ENCODE measurements at places on chromosomes 3 and 15.

DNA sequence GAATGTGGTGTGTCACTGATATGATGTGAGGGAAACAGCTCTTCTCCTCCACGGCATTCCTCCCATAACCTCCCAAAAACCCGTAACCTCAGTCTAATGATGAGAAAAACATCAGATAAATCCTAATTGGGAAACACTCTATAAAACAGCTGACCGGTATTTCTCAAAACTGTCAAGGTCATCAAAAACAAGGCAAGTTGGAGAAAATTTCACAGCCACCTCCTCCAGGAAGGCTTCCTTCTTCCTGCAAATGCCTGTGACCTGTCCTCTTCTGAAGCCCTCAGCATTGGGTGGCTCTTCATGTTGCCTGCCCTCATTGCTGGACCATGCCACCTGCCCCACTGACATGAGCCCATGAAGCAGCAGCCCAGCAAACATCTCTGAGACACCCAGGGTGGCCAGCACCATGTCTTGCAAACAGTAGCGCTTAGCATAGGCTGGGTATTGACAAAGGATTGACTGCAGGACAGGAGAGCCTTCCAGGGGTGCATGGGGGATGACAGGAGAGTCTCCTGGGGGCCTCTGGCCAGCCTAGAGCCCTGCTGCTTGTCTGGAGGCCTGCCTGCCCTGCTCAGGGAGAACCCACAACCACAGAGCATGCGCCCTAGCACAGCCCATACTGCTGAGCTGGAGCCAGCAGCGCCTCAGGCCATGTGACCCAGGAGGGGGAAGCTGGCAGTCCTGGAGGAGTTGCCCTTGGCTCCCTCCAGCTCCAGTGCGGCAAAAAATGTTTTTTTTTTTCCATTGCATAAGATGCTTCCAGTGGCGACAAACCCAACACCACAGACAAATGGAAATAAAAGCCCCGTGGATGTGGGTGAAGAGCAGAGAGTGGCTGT lies 49.7 kb downstream of the XXYLT1 start:
- no peak for DNase-seq

GRCh38 chr3:184658223-184658928 lies 53.5 kb downstream of the MAGEF1 start:
- no peak for DNase-seq

DNA sequence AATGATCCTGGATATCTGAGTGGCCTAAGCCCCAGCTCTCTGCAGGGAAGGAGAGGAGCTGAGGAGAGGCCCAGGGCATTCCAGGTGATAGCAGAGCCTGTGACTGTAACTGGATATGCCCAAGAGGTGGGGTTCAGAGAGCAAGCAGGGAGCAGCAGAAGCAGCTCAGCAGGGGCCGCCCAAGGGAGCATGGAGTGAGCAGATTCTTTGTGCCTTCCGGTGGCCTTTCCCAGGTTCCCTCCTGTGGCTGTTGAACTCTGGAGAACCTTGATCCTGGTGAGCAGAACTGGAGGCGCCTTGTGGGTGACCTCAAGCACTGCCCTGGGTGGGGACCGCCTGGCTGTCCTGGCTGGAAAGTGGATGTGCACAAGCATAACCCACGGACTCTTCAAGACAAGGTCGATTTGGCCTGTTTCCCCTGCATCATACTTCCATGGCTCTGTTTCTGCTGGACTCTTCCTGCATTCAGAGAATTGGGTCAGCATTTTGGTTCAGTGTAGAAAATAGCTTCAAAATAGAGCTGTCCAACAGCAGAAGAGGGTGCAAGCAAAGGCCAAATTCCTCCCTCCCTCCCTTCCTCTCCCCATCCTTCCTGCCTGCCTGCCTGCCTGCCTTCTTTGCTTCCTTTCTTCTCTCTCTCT lies 76.1 kb downstream of the ARNT2 start:
- DNase-seq = no peak

GRCh38 chr15:39743611-39744010 lies 39.0 kb downstream of the FSIP1 start:
- DNase-seq = no peak

- no peak for DNase-seq
Observed at GRCh38 chr3:191686626-191687025, 225.7 kb downstream of the PYDC2 start.

DNA sequence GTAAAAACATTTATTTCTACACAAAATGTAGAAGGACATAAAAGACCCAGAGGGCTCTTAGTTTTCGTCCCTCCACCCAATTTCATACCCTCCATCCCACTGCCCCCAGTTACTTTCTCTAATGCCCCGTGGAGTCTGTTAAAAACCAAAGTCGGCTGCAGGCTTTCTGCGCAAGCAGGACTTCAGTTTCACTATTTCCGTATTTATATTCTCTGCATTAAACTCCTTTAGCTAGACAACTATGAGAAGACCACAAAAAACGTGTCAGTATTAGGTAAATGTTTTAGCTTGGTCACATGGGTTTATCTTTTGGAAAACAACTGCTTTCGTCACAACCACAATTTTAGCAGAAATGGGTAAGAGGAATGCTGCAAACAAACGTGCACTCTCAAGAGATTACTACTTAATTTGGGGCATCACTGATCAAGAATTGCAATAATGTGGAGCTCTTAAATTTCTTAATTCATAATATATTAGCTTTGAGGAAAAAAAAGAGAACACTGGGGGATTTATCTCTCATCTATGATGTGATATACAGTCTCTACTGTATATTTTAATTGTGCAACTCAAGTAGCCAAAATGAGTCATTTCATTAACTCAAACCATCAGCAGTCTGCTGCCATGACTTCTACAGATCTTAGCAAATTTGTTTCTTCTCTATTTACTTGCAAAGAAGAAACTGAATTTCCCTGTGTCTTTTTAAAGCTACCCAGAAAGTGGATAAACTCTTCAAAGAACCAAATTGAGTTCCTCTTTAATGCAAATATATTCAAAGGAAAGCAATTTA lies 740 bp upstream of the NSMCE3 start:
- peak; percentile 15 for DNase-seq

- DNase-seq = no peak
Observed at GRCh38 chr3:20121088-20121487, 64.9 kb downstream of the SGO1 start.

- DNase-seq = no peak
Observed at GRCh38 chr3:181722156-181722555, 10.4 kb downstream of the SOX2 start.

GRCh38 chr3:13281507-13282357 lies 138.4 kb downstream of the NUP210 start:
- DNase-seq = no peak

DNA sequence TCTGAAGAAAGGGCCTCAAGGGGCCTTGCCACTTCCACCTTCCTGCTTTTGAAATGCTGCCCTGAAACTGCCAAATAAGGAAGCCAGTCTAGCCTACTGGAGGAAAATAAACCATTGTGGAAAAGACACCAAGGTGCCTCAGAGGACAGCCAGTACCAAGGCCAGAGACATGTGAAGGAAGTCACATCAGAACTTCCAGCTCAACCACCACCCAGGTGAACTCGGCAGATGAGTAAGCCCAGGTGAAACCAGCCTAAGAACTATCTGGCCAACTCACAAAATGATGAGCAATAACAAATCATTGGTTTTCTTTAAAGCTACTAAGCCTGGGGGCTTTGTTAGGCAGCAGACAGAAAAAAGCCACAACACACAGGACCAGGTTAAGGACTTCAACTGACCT lies 103.0 kb downstream of the MAGI1 start:
- DNase-seq = no peak

GRCh38 chr3:5092018-5092417 lies 30.1 kb upstream of the ARL8B start:
- no peak for DNase-seq

DNA sequence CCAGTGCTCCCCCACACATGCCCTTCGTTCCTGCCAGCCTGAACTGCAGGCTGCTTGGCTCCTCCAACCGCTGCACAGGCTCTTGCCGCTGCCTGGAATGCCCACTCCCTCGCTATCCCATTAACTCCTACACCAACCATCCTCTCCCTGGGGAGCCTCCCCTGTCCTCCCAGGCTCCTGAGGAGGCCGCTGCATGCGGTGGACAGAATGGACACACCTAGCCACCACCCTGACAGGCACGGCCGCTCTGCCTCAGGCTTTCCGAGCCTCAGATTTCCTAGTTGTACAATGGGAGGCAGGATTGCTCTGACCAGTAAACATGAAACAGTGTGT lies 2.3 kb downstream of the PLXNB1 start:
- DNase-seq = no peak

DNA sequence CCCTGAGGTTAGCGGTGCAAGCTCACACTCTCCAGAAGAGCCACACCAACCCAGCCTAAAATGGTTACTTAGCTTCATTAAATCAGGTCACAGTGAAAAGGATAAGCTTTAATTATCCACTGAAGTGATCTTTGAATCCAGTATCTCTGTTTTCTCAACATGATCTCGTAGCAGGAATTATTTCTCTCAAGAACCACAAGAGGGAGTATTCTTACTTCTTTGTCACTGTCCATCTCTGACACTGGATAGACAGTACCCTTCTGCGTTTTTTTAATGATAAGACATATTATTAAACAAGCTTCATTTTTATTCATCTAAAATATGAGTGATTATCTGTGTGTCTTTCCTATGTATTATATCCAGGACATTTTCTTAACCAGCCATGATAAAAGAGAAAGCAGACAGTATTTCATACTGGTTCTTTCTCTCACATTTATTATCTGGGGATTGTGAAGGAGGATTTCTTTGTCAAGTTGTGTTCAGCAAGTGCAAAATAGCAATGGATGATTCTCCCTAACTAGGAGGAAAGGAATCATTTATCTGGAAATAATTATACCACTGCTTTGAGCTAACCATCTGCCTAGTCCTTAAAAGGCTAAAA lies 105.4 kb upstream of the CCDC54 start:
- DNase-seq = no peak

DNA sequence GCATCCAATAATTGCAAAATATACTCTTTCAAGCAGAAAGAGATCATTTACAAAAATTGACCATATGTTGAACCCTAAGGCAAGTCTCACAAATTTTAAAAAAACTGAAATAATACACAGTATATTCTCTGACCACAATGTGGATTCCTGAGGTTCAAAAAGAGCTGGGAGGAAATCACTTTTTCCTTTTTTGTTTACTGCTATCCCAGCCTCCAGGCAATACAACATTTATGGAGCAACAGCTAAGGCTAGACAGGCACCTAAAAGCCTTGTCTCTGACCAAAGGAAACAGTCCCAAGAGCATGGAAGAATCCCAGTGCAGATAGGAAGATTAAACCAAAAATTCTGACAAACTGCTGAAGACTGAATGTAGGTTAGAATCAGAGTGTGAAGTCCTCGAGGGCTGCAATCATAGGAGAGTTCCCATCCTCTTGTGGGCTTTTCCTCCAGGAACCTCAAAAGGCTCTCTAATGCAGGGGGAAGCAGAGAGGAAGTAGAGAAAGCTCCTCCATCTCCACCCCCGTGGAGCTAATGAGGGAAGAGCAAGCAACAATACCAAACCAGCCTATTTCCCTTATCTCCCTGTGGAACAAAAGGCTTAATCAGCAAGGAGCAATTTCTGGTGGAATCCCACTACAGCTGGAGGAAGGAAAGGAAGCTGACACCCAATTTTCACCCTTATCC lies 57.0 kb downstream of the TMCC1 start:
- no peak for DNase-seq

GRCh38 chr3:44418549-44418948 lies 58.9 kb downstream of the ZNF445 start:
- no peak for DNase-seq

DNA sequence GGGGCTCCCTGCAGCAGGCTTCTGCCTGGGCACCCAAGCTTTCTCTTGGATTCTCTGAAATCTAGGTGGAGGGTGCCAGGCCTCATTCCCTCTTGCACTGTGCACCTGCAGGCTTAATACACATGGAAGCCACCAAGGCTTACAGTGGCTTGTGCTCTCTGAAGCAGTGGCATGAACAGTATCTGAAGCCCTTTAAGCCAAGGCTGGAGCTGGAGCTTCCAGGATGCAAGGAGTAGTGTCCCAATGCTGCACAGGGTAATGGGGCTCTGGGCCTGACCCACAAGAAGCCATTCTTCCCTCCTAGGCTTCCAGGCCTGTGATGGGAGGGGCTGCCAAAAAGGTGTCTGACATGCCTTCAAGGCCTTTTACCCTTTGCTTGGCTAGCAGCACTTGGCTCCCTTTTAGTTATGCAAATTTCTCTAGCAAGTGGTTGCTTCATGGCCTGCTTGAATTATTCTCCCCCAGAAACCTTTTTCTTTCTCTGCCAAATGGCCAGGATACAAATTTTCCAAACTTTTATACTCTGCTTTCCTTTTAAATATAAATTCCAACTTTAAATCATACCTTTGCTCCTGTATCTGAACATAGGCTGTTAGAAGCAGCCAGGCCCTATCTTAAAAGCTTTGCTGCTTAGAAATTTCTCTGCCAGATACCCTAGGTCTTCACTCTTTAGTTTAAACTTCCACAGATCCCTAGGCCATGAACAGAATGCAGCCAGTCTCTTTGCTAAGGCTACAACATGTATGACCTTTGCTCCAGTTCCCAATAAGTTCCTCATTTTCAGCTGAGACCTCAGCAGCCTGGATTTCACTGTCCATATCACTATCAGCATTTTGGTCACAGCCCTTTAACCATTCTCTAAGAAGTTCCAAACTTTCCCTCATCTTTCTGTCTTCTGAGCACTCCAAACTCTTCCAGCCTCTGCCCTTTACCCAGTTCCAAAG lies 201.1 kb upstream of the LRRFIP2 start:
- DNase-seq = no peak

DNA sequence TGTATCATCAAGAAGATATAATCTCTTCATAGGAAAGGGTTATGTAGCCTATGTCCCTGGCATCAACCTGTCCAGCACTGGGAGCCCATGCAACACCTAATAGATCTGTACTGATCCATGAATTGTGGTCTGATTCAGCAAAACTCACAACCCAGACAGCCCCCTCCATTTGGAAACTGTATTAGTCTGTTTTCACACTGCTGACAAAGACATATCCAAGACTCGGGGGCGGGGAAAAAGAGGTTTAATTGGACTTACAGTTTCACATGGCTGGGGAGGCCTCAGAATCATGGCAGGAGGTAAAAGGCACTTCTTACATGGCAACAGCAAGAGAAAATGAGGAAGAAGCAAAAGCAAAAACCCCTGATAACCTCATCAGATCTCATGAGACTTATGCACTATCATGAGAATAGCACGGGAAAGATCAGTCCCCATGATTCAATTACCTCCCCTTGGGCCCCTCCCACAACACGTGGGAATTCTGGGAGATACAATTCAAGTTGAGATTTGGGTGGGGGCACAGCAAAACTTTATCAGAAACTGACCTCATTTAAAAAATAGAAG lies 83.3 kb downstream of the TRIM42 start:
- no peak for DNase-seq

DNA sequence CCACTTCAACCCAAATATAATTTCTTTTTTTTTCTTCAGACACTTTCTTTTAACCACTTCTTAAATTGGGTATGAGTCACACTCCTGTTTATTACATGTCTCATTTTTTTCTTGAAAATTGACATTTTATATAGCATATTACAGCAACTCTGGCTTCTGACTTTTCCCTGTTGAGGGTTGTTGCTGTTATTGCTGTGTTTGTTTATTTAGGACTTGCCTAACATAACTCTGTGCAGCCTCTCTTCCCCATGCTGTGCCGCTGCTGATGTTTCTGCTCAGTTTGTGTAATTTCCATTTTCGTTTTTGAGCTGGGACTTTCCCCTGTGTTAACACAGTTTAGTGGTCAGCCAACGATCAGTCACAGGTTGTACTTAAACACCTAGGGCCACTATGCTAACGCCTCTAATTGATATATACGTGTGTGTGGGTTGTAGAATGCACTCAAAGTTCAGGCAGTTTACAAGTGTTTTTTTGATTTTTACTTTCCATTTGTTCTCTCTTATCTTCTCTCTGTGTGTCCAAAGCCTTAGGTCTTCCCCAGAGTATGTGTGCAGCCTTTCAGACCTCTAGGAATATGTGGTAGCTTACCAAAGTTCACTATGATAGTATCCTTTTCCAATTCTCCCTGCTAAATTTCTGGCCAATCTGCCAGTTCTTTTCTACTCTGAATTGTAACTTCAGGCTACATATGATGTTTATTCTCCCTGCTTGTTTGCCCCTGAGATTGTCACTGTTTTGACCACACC lies 337.2 kb downstream of the ZBTB20 start:
- peak; percentile 35 for DNase-seq

Measured in effector memory CD8-positive, alpha-beta T cell (primary cell).